Foreskin keratinocyte (primary cell): ENCODE measurements at places on chromosomes 11 and 22. TPM values are rescaled to one million over a fixed set of nuclear protein-coding genes. Genes with fewer than 3 reads are reported as not detected.

The KMT2A gene
- polyA plus RNA-seq: 3.0 and 3.5 TPM in 2 replicates

The MRPL23 gene
- polyA plus RNA-seq: 108 and 218 TPM in 2 replicates

The RASD2 gene
- polyA plus RNA-seq: 0.06 and 0.10 TPM in 2 replicates

The IL10RA gene
- polyA plus RNA-seq: not detected in 2 replicates

The LDLRAD3 gene
- 4.0 and 5.0 TPM in 2 replicates for polyA plus RNA-seq

The ZNF70 gene
- 0.52 and 0.53 TPM in 2 replicates for polyA plus RNA-seq

The TSSK2 gene
- not detected in 2 replicates for polyA plus RNA-seq

The CBLIF gene
- polyA plus RNA-seq: not detected in 2 replicates

The NRIP3 gene
- polyA plus RNA-seq: 1.2 TPM in 2 replicates

The COA4 gene
- 101 and 108 TPM in 2 replicates for polyA plus RNA-seq
